ENCODE measurements at places on chromosomes 2 and 18.

DNA sequence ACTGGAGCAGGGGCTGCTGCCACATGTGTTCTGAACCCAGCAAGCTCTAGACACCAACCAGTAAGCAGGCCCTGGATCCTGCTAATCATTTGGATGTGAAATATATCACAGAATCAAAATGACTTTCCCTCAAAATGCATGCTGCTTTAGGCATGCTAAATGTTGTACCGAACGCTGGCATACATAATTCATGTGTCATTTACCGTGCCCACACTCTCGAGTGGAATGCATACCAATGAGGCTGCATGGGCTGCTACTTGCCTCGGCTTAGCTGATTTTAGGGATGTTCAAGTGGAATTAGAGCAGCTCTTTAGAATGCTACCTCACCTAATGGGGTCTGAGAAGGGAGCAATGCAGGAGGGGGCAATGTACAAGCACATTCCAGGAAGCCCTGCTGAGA is 509.6 kb upstream of the RAB6C start:
- no peak overlapping the region for H3K27ac ChIP-seq
- no peak for DNase-seq
- H3K4me3 ChIP-seq: no peak overlapping the region
- no peaks in the 10 kb centered on the region for H3K4me1 ChIP-seq
- peaks cover 2% of the 10 kb centered on the region for H3K27me3 ChIP-seq
- no peaks in the 10 kb centered on the region for H3K36me3 ChIP-seq

DNA sequence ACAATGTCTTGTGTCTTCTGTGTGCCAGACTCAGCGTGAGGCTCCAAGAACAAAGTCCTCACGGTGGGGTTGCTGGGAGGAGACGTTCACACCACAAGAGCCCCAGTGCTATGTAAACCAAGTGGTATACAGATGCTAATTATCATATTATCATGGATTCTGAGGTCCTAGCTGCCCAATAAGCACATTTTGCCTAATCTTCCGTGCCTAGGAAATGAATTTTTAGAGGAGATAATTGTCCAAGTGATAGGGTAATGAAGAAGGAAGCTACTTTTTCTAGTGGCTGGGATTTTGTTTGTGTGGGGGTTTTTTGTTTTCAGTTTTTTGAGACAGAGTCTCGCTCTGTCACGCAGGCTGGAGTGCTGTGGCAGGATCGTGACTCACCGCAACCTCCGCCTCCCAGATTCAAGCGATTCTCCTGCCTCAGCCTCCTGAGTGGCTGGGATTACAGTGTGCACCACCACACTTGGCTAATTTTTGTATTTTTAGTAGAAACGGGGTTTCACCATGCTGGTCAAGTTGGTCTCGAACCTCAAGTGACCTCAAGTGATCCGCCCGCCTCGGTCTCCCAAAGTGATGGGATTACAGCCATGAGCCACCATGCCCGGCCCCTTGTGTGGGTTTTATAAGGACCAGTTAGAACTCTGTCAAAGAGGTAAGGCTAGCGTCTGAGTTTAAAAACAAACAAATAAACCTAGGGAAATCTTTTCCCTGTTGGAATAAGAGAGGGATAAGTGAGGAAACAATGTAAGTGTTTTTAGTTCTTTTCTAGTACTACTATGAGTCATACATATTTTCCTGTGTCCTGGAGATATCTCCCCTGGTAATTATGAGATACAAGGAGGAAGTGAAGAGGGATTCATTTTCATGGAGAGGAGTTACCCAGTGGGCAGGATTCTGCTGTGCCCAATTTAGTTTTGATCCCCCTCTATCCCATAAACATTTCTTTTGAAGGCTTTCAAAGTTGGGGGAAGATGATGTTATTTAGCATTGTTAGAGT is 9.5 kb upstream of the SMAD7 start:
- H3K4me1 ChIP-seq: peaks cover 20% of the 10 kb centered on the region
- H3K27me3 ChIP-seq: peaks cover 3% of the 10 kb centered on the region
- H3K27ac ChIP-seq: no peak overlapping the region
- no peaks in the 10 kb centered on the region for H3K36me3 ChIP-seq

DNA sequence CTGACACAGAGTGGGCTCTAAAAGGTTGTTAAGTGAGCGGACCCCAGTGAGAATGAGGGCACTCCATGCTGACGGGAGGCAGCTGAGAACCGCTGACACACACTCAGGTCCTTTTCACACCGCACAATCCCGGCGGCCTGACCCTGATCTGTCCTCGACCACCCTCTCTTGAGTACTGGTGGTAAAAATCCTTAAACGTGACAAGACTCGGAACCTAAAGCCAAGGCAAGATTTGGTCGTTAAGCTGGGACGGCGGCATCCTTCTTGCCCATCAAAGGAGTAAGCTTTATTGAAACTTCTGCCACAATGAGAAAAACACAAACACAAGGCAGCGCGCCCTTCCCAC is 569 bp downstream of the TMX3 start:
- H3K36me3 ChIP-seq: peaks cover 16% of the 10 kb centered on the region
- peak overlapping the region; percentile 93 for H3K27ac ChIP-seq
- H3K4me1 ChIP-seq: peaks cover 7% of the 10 kb centered on the region
- H3K4me3 ChIP-seq: peak overlapping the region; percentile 99

- no peaks in the 10 kb centered on the region for H3K27me3 ChIP-seq
- H3K4me1 ChIP-seq: peaks cover 14% of the 10 kb centered on the region
- H3K27ac ChIP-seq: no peak overlapping the region
Measured at GRCh38 chr2:222790932-222791331, 69.9 kb upstream of the ACSL3 start.

- peaks cover 3% of the 10 kb centered on the region for H3K36me3 ChIP-seq
- peak within 1 kb of the TSS; percentile 95 for H3K27ac ChIP-seq
- H3K27me3 ChIP-seq: peaks cover 8% of the 10 kb centered on the region
Measured at GRCh38 chr18:31684279-31685096, at the start of gene B4GALT6. Gene B4GALT6 (minus strand): TSS chr18:31684581. CDS start chr18:31684426, 155 bp downstream.

GRCh38 chr2:232348936-232349335 is 29.6 kb upstream of the ALPP start:
- no peak for DNase-seq
- no peak overlapping the region for H3K4me3 ChIP-seq
- H3K4me1 ChIP-seq: no peaks in the 10 kb centered on the region
- peaks cover 8% of the 10 kb centered on the region for H3K27me3 ChIP-seq
- H3K36me3 ChIP-seq: no peaks in the 10 kb centered on the region

DNA sequence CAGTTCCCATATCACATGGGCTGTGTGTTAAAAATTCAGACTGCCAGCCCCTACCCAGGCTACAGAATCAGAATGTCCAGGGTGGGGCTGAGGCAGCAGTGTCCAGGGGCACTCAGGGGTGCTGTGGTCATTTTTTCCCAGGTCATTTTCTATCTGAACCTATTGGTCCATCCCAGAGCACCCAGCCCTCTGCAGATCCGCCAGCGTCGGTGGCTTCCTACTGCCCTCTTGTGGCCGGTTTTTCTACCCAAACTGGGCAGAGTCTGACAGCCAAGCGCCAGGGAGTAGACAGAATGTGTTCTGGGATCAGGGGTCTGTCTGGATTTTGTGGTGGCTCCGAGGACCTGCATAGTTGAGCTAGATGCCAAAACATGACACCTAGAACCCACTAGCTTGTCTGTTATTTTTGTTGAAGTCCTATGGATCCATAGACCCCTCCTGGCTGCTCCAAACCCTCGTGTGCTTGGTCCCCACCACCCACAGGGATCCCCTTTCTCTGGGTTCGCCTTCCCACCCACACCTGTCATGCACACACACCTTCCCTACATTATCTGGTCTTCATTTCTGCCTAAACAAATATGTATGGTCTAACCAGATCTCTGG is 34.1 kb upstream of the RMDN2 start:
- no peak overlapping the region for H3K4me3 ChIP-seq
- peaks cover 2% of the 10 kb centered on the region for H3K27me3 ChIP-seq
- peak; percentile 84 for DNase-seq
- no peak overlapping the region for H3K27ac ChIP-seq

GRCh38 chr2:233965032-233965603 is 47.9 kb downstream of the TRPM8 start:
- peaks cover 1% of the 10 kb centered on the region for H3K27me3 ChIP-seq
- H3K27ac ChIP-seq: no peak overlapping the region
- H3K4me3 ChIP-seq: no peak overlapping the region
- H3K36me3 ChIP-seq: no peaks in the 10 kb centered on the region

- DNase-seq: peak; percentile 87
- no peaks in the 10 kb centered on the region for H3K36me3 ChIP-seq
- H3K27me3 ChIP-seq: no peaks in the 10 kb centered on the region
- no peak overlapping the region for H3K4me3 ChIP-seq
Measured at GRCh38 chr2:227884511-227884947, 13.1 kb downstream of the DAW1 start.

DNA sequence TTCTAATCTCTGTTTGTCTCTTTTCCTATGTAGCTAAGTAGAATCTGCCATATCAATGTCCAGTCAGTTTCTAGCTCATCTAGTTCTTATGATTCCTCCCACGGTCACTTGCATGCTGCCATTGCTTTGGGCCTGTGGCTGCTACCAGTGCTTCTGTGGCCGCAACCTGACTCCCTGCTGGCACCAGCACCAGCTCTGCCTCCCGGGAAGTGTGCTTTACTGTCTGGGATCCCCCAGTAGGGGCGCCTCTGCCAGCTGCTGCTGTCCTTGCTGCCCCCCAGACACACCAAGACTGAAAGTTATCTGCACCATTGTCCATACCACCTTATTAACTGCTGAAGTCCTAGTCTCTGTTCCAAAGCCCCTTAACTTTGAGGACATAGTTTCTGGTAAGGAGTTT is 56.3 kb downstream of the RAPGEF4 start:
- DNase-seq: no peak
- H3K27ac ChIP-seq: no peak overlapping the region
- H3K4me1 ChIP-seq: peaks cover 12% of the 10 kb centered on the region
- H3K36me3 ChIP-seq: no peaks in the 10 kb centered on the region
- no peaks in the 10 kb centered on the region for H3K27me3 ChIP-seq

GRCh38 chr2:178211460-178211859 is 17.1 kb downstream of the OSBPL6 start:
- H3K4me1 ChIP-seq: peaks cover 10% of the 10 kb centered on the region
- H3K4me3 ChIP-seq: no peak overlapping the region
- peaks cover 3% of the 10 kb centered on the region for H3K27me3 ChIP-seq
- H3K27ac ChIP-seq: no peak overlapping the region
- H3K36me3 ChIP-seq: no peaks in the 10 kb centered on the region
- DNase-seq: no peak

DNA sequence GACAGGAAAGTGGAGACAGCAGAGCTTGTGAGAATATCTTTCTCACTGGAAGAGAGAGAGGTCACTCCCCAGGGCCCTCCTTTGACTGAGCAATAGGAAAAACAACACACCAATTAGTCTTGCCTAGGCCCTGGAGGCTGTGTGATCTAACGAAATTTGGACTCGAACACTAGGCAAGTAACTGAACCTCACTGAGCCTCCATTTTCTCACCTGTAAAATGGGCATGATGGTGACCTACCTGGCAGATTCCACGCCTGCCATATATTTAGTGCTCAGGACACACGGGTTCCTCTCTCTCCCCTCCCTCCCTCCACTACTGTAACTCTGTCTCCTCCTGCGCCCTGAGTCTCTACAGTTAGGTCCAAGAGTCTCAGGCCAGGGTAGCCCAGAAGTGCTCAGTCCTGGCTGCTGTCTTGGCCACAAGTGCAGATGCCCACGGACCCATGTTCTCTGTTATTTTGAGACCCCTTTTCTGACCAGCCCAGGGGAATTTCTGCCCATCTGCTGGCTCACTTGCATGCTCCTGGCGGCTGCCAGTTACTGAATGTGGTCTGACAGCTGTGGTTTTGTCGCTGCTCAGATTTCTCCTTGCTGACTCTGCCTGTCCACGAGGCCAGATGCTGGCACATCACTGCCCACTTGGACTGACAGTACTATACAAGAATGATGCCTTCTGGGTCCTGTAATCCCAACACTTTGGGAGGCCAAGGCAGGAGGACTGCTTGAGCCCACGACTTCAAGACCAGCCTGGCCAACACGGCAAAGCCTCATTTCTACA is 9.6 kb upstream of the GIGYF2 start:
- H3K27me3 ChIP-seq: no peaks in the 10 kb centered on the region
- H3K36me3 ChIP-seq: no peaks in the 10 kb centered on the region
- H3K4me1 ChIP-seq: no peaks in the 10 kb centered on the region
- no peak overlapping the region for H3K4me3 ChIP-seq

DNA sequence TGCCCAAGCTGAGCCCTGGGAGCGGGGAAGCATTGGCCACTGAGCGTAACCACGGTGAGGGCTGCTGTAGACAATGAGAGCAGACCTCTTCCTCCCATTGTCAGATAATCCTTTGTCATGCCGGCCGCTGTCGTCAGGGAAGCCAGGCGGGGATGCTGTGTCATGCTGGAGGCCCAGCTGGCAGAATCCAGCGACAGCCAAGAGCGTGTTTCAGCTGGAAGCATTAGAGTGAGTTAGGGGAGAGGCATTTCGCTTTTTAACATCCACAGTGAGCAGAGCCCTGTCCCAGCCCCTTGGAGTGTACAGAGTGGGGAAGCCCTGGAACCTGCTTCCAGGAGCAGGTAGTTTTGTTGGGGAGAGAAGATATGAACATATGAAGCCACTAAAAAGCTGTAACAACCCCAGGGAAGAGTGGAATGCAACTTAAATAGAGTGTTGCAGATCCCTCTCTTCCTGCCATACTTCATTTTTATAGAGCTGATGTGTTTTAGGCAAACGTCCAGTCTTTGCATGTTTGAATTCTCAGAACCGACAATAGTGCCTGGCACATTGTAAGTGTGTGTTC is 7.0 kb downstream of the CTIF start:
- peaks cover 75% of the 10 kb centered on the region for H3K4me1 ChIP-seq
- H3K27me3 ChIP-seq: peaks cover 14% of the 10 kb centered on the region
- peak; percentile 87 for DNase-seq

DNA sequence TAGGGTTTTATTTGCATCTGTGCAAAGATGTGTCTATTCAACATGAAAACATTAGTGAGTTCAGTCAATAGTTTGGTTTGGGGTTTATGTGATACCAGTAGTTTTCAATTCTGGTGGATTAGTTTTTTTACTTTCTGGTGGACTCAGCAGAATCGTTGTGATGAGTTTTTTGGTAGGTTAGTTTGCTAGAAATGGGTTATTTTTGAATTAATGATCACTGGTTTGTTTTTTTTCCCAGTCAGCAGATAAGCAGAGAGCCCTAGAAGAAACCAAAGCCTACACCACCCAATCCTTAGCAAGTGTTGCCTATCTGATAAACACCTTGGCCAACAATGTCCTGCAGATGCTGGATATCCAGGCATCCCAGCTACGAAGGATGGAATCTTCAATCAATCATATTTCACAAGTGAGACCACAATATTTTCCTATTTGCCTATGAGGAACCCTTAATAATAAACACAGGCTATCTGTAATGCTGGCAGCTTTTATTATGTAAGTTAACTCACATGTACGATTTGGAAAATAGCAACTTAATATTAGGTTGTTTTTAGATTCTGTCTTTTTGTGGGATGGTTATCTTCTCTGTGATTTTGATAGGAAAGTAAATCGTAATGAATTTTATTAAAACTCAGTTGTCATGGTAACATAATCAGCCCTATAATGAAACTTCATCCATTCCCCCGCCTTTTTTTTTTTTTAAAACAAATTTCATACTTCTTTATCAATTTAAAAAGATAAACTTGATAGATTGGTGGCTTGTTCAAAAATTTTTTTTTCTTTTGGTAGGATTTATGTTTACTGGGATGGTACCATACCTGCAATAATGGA is 38.7 kb downstream of the ABI2 start:
- DNase-seq: no peak
- no peaks in the 10 kb centered on the region for H3K36me3 ChIP-seq
- no peaks in the 10 kb centered on the region for H3K27me3 ChIP-seq

- no peak for DNase-seq
- no peak overlapping the region for H3K27ac ChIP-seq
- H3K27me3 ChIP-seq: no peaks in the 10 kb centered on the region
- no peaks in the 10 kb centered on the region for H3K4me1 ChIP-seq
- H3K36me3 ChIP-seq: peaks cover 14% of the 10 kb centered on the region
Measured at GRCh38 chr2:174376967-174377366, 18.6 kb upstream of the SCRN3 start.

- no peak overlapping the region for H3K4me3 ChIP-seq
- no peak for DNase-seq
- H3K36me3 ChIP-seq: peaks cover 17% of the 10 kb centered on the region
- H3K27ac ChIP-seq: no peak overlapping the region
Measured at GRCh38 chr18:78566720-78567119, 412.9 kb upstream of the SALL3 start.

All from endothelial cell (in vitro differentiated cells).